ENCODE measurements at places on chromosomes 13 and 19.

DNA sequence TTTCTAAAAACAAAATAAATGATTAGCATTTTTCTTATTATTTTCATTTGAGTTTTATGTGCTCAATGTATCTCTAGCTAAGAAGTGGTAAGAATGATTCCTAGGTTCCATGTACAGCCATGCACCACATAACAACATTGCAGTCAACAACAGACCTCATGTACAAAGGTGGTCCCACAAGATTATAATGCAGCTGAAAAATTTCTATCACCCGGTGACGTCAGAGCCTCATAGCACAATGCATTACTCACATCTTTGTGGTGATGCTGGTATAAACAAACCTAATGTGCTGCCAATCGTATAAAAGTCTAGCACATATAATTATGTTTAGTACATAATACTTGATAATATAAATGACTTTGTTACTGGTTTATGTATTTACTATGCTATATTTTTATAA, 120.5 kb downstream of the SLC7A1 start:
- DNase-seq = no peak

- DNase-seq = no peak
Measured at GRCh38 chr13:41833201-41833600, 127.7 kb downstream of the VWA8 start.

DNA sequence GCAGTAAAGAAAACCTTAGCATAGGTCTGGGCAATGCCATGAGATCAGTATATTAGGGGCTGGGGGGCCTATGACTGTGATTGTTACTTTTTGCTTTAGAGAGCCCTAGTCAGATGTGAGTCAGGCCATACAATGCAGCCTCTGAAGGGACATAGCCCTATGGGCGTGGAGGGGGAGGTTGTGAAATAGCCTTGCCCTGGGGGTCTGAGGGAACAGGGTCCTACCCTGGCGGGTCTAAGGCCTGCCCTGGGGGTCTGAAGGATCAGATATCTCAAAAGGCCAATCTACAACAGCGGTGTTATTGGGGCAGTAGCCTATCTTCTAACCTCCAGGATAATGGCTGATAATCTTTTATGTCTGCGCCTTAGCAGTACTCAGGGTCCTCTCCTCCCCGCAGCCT, 13.8 kb upstream of the SLC1A5 start:
- DNase-seq = no peak

- no peak for DNase-seq
Measured at GRCh38 chr13:73428706-73429105, 369.9 kb downstream of the KLF5 start.

DNA sequence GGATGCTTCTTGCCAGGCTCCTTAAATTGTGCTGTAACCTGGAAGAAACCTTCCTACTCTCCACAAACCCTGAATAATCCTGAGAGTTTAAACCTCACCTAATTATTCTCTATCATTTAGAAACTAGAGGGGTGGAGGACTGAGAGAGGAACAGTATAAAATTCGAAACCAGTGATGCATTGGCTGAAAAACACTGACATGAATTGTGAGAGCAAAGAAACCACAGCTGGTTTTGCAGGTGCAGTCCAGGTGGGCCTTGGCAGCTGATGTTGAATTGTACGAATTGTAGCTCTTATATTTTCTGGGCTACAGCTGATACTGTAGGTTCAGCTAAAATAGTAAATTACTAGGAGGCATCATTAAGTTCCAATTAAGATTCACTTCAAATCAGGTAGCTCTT, 227.0 kb upstream of the SLITRK5 start:
- DNase-seq = no peak

GRCh38 chr19:3620145-3620816, 6.3 kb downstream of the CACTIN start:
- no peak for DNase-seq

GRCh38 chr19:47188507-47189033, 42.4 kb downstream of the BBC3 start:
- no peak for DNase-seq

DNA sequence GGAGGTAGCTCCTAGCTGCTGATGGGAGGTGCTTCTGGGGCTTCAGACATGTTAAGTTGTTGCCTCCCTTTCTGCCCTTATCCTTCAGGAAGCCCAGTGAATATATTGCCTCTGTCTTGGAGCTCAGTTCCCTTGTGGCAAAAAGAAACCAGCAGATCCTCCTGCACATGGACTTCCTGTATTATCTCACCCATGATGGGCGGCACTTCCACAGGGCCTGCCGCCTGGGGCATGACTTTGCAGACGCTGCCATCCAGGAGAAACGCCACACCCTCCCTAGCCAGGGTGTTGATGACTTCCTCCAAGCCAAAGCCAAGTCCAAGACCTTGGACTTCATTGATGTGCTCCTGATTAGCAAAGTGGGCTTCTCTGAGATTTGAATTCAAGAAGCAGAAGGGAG, 6.0 kb upstream of the CYP4F12 start:
- no peak for DNase-seq

GRCh38 chr19:3224346-3225168, at the start of gene CELF5:
Gene CELF5, plus strand, starts transcription at chr19:3224661. Its CDS starts 79 bp downstream, at chr19:3224740.
- DNase-seq = peak; percentile 75

GRCh38 chr19:49801401-49801888, 11.6 kb downstream of the FUZ start:
- no peak for DNase-seq

DNA sequence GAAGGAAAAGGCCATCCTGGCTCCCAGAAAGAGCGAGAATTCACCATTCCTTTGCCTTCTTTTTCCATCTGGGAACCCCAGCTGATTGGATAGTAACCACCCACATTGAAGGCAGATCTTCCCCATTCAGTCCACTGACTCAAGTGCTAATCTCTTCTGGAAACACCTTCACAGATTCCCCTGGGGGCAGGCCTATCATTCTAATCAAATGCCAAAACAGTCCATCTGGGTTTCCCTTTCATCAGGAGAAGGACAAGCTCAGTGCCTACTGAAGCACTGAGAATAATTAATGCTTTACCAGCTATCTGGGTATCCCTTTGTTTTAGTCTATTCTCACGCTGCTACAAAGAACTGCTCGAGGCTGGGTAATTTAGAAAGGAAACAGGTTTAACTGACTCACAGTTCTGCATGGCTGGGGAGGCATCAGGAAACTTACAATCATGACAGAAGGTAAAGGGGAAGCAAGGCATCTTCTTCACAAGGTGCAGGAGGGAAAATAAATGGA, 293.2 kb downstream of the ENOX1 start:
- DNase-seq = no peak

- no peak for DNase-seq
Measured at GRCh38 chr19:2451138-2451537, 5.6 kb downstream of the LMNB2 start.

DNA sequence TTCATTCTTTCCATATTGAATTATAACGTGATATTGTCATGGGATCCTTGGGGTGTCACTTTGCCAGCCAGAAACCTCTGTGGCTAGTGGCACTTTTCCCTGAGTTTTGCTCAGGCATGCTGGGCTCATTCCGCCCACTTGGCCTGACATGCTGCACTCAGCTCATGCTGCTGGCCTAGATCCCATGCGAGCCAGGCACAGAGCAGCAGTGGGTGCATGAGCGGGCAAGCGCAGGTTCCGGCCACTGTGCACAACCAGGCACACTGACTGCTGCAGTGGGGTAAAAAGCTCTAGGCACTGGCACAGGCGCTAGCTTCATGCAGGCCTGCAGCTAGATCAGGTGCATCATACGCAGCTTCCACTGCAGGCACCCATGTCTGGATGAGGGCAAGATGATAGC, 221.2 kb downstream of the MAB21L1 start:
- DNase-seq = no peak

DNA sequence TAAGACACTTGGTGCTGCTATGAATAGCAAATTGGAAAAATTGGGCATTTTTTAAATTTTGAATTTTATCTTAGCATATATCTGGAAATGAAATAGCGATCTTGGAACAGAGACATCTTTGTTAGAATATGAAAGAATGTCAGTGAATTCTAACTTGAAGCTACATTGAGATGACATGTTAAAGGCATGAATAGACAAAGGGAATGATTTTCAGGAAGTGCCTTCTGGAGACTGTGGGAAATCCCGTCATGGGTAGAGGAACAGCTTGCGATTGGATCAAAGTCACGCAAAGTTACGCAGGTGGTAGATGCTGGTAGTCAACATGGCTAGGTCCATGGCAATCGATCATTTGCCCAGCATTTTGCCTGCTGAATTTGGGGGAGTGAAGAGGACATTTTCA, 43.5 kb downstream of the LRCH1 start:
- no peak for DNase-seq

DNA sequence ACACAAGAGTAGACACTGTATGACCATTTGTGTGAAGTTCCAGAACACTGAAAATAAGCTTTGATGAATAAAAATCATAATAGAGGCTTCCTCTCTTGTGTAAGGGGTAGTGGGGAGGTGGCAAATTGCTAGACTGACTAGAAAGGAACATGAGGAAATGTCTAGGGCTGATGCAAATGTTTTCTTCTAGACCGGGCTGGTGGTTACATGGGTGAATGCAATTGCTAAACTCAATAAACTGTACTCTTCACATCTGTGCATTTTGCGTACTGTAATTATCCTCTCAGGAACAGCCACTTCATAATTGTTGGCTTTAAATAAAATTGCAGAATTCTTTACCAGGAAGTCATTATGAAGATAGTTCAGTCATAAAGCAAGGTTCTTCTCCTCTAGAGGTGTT, 5.2 kb upstream of the KBTBD7 start:
- DNase-seq = no peak

DNA sequence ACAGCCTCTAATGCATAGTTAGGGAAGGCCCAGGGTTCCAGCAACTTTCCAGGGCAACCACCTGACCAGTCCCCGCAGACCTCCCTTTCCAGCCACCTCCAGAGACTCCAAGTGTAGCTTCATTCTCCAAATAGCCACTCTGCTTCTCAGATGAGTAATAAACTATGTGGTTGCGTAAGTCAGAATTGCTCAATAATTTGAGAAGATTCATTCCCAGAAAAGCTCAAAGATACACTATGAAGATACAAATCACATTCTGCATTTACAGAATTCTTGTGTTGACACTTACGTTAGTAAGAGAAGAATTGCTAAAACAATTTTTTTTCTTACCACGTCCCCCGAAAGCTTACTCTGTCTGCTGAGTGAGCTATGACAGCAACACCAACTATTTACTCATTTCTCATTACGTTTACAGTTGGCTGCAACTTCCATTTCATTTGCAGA, 8.2 kb upstream of the LATS2 start:
- DNase-seq = peak; percentile 66

GRCh38 chr13:108527844-108528243, 101.6 kb upstream of the MYO16 start:
- DNase-seq = no peak

DNA sequence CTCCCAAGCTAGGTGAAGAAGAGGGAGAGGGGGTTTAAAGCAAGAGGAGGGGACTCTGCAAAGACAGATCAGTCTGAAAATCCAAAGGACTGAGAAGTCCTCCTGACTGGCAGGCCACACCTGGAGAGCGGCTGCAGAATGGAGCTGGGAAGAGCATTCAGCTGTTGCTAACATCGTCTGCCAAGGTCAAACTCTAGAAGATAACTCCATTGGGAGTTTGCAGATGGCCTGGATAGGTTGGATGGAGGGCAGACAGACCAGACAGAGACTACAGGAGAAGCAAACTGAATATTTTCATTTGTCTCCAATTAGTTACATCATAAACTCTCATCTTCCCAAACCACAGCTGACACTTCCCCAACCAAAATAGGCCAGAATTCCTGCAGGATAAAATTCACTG, 19.9 kb upstream of the SHISA2 start:
- no peak for DNase-seq

DNA sequence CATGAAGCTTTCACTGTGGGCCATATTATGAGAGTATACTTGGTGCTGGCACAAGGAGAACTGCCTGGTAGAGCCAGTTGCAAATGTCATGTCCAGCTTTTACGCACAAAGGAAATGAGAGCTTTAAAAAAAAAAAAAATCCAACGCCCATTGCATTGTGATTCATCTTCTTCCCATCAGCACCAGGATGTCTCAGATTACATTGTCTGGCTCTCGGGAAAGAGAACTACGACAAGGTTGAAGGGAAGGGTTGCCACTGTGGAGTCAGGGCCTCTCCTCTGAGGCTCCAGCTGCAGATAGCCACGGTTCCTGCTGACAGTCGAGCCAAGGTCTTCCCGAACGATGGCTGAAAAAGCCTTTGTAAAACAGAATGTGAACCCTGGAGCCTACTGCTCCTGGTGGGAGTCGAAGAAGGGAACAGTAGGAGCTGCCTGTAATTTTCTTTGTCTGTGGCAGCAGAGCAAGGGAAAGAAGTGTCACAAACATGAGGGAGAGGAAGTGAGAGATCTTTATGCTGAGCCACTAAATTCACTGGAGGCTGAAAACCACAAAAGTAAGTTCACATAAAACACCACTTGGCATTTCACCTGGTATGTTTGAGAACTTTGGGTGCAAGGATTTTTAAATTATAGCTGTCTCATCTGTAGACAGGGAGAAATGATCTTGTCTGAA, 704.7 kb downstream of the DIAPH3 start:
- DNase-seq = no peak

GRCh38 chr13:98033277-98034247, 80.1 kb downstream of the IPO5 start:
- DNase-seq = no peak

DNA sequence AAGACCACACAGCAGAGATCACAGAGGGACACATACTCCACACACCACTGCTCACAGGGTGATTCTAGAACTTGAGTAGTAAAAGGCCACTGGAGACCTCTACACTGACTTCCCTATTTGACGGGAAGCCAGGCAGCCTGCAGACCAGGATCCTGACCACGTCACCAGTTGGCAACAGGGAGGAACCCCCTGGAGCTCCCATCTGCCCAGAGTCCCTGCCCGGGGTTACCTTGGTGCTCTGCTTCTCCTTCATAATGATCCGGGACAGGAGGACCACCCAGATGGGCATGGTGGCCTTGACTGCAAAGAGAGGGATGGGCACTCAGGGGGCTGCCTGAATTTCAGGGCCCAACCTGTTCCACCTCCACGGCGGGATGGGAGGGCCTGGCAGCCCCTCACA, 932 bp downstream of the SLC35E1 start:
- peak; percentile 55 for DNase-seq

DNA sequence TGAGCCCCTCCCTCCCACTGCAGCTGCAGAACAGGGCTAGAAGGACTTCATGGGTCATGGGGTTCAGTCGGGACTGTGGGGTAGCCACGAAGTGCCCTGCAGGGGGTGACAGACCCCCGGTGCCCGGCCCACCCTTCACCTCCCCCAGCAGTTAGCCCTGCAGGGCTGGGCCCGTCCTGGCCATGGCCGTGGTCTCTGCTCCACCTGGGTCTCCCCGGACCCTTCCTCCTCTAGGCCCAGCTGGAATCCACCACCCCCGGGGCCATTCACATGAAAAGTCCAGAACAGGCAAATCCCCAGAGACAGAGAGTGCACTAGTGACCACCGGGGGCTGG, 17.3 kb downstream of the MKNK2 start:
- no peak for DNase-seq

Measured in 8988T (cell line).